ENCODE measurements at places on chromosomes 12 and 14.

- no peak for DNase-seq
Observed at GRCh38 chr12:42024495-42024830, 120.2 kb downstream of the GXYLT1 start.

DNA sequence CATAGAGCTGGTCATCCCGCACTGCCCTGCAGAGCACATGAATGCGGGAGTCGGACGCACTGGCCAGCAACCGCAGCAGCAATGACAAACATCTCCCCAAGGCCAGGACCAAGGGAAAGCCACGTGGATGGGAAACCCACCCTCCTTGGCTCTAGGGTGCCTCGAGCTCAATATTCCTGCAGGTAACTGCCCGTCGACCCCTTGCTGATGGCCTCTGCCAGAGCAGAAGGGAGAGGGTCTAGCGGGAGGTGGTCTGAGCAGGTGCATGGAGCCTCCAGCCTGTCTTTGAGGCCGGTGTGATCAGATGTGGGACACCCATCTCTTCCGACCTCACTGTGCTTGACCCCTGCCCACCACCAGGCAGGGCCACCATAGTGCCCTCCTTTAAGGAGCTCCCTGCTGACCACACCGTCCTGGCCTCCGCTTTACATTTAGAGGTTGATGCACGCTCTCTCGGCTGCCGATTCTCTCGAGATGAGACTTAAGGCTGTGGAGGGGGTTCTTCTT, 89.7 kb downstream of the PIWIL1 start:
- DNase-seq: no peak

- DNase-seq: no peak
Observed at GRCh38 chr12:76997011-76997780, 68.2 kb downstream of the E2F7 start.

DNA sequence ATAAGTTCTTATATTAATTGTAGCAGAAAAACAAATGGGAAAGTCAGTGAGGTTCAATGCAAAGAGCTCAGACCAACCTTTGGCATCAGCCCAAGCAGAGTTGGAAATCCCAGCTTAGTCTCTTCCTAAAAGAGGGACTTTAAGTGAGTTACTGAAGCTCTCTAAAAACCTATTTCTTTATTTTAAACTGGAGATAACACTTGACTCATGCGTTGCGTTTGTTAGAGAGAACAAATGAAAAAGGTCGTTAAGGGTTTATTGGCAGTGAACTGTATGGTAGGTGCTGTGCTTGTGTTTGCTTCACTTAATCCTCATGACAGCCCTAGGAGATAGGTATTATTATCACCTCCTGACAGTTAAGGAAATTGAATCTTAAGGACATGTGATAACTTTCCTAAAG, 396.5 kb downstream of the RAD51B start:
- DNase-seq: no peak

GRCh38 chr12:100359822-100360221, 2.9 kb downstream of the SLC17A8 start:
- DNase-seq: no peak

DNA sequence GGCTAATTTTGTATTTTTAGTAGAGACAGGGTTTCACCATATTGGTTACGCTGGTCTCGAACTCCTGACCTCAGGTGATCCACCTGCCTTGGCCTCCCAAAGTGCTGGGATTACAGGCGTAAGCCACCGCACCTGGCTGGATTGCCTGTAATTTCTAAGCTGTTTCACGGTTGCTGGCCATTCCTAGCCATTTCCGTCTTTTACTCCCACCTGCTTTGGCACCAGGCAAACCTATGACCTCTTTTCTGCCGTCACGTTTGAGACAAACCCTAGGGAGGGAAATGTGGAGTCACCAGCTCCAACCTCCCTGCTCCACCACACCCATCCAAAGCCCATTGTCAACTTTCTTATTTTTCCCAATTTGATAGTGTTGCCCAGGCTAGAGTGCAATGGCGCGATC, 1.2 kb downstream of the GPR132 start:
- no peak for DNase-seq

- DNase-seq: no peak
Observed at GRCh38 chr12:39779768-39780340, 160.3 kb upstream of the ABCD2 start.

DNA sequence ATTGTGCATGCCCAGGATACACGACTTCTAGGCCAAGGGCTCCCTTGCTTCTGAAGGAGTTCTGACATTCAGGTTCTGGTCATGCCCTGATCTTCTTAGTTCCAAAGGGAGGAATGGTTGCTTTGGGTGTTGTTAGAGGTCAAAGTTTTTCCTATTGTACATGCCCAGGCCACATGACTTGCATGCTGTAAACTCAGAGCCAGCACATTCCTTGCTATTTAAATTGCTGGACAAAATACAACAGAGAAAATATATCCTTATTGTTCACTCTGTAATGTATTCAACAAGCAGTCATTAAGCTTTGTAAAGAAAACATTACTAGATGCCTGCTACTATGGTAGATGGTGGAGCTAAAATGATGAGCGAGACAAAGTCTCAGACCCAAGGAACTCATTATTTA, 71.2 kb upstream of the COCH start:
- DNase-seq: no peak

DNA sequence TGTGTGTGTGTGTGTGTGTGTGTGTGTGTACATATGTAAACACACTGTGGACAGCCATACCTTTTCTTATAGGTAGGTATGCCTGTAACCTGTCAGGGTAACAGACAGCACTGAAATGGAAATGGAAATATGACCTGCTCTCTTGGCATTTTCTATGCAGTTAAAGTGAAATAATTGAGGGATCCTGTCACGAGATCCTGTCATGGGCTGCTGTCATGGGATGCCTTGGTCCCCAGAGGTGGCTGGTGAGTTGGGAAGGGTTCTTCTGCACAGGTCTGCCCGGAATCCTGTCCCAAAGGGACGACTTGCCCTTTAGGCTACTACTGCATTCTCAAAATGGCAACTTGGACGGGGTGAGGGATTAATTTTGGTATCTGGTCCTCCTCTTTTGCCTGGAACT, 47.3 kb downstream of the ELK3 start:
- DNase-seq: no peak

GRCh38 chr12:122862872-122863701, 27.8 kb downstream of the HIP1R start:
- no peak for DNase-seq

- DNase-seq: no peak
Observed at GRCh38 chr12:122326586-122326985, 60.3 kb upstream of the VPS33A start.

DNA sequence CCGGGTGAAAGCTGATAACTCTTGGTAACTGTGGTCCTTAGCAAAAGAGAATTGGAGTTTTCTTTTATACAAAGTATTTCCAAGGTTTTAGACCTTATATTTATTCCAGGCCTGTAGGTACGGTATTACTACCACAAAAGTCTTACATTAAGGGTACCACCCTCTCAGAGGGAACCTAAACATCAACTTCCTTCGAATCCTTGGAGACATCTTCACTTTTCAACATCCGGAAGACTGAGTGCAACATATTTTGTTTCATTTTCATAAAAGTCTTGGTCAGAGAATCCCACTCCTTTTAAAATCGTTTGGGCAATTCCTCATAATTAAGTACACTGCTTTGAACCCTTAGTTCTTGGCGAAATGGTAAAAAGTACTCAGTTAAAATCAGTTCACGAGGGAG, 1.2 kb downstream of the CNOT2 start:
- no peak for DNase-seq

DNA sequence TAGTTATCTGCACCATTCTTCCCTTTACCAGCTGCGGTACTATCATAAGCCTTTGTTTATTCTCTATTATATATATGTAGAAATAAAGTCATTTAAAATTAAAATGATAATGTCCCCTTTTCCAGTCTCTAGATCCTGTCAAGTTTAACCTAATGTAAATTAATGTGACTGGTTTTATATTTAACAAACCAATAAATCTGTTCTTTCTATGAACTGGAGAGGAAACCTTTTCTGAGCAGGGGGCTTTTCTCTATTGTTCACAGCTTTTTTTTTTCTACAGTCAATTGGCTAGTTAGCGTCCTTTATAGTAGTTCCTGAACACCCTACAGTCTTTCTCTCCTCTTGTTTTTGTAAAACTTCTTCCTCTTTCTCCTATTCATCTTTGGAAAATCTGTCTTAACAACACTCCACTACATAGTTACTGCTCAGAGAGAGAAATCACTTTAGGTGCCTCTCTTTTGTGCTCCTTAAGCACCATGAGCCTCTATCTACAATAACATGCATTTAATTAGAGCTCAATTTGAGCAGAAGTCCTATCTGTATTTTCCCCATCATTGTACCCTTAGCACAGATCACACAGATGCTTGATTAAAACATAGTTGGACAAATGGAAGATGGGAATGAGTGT, 332.6 kb upstream of the SYT1 start:
- no peak for DNase-seq

GRCh38 chr12:52333321-52333720, 12.1 kb upstream of the KRT83 start:
- DNase-seq: no peak

DNA sequence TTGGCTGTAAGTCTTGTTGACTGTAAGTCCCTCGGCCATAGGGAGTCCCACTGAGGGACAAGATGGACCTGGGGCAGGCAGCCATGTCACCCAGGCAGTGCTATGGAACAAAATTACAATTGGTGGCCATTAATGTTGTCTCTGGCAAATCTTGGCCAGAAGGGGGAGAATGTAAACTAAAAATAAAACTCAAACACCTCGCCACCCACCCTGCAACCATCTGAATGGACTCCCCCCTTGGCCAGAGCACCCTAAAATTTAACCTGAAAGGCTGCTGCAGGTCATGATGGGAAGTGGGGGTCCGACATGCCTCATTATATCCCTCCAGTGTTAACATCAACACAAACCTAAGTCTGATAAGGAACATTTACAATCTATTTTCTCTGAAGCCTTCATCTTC, 8.2 kb downstream of the SLC22A17 start:
- DNase-seq: no peak

DNA sequence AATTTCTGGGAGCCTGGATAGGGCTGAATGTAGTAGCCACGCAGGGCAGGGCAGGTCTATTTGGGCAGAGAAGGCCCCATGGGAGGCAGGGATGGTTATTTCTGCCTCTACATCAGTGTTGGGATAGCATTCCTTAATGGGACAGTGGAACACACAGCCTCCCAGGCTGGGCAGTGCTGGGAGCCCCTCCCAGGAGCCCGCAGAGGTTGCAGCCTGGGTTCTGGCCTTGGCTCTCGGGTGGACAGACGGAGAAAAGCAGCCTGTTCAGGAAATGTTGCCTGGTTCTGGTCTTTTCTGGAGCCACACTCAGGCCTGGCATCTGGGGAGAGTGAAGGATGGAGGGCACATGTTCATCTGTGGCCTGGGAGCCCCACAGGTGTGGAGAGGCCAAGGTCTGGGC, 479 bp upstream of the NOS1 start:
- DNase-seq: no peak

- no peak for DNase-seq
Observed at GRCh38 chr12:120767071-120768024, 41.7 kb downstream of the ACADS start.

DNA sequence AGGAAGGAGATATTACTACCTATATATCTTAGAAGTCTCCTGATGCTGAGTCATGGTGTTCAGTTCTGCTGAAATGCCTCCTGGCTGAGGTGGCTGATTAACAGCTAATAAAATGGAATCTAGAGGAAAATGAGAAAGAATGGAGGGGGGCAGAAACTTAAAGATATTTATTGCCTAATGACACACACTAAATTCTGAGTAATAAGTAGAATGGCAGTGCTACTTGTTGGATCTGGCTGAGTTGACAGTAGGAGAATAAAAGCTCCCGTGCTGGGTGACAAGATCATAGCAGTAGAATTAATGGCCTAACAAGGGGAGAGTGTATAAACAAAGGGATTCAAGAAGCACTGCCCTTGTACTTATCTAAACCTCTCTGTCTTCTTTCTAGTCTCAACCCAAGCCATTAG, 137.5 kb downstream of the CNTN1 start:
- no peak for DNase-seq

- DNase-seq: peak; percentile 49
Observed at GRCh38 chr12:120110550-120111501, 5.7 kb downstream of the RAB35 start.

DNA sequence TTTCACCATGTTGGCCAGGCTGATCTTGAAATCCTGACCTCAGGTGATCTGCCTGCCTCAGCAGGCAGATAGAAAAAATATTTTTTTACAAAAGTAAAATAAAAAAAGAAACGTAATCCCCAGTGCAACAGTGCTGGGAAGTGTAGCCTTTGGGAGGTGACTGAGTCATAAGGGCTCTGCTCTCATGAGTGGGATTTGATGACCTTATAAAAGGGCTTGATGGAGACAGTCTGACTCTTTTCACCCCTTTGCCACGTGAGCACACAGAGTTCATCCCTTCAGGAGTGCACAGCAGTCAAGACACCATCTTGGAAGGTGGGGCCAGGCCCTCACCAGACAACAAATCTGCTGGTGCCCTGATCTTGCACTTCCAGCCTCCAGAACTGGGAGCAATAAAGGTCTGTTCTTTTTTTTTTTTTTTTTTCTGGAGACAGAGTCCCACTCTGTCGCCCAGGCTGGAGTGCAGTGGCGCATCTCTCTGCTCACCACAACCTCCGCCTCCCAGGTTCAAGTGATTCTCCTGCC, 24.7 kb upstream of the DYNC1H1 start:
- DNase-seq: no peak

DNA sequence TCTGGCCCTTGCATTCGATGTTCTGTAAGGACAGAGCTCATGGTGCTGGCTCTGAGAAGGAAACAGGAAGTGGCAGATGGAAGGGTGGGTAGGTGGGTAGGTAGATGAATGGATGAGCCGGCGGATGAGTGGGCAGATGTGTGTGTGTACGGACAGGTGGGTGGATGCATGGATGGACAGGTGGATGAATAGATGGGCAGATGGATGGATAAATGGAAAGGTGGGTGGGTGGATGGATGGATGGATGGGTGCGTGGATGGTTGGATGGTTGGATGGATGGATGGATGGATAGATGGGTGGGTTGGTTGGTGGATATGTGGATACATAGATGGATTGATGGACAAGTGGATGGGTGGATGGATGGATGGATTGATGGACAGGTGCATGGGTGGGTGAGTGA, 27.6 kb upstream of the PPP1R13B start:
- DNase-seq: no peak

- DNase-seq: peak; percentile 34
Observed at GRCh38 chr14:102525219-102525928, 15.8 kb upstream of the ANKRD9 start.

DNA sequence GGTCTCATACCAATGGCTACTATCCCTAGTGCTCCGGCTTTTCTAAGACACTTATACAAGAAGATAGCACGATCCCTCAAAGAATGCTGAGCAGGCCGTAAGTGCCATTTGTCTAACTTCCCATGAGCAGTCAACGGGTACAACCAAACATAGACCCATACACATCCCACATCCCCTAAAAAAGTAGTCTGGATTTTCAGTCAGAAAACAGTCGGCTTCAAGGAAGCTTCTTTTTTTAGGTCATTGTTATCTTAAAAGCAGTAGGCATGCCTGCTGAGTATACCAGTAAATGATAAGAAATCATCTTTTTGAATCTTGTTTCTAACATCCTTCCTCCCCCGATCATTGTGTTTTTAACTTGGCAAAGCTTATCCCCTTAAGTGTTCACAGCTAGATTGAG, 19.8 kb downstream of the OSBPL8 start:
- DNase-seq: no peak

- no peak for DNase-seq
Observed at GRCh38 chr14:74474376-74474775, 18.7 kb downstream of the NPC2 start.

- peak; percentile 80 for DNase-seq
Observed at GRCh38 chr12:55929306-55929791, 1.6 kb upstream of the DGKA start.

- DNase-seq: no peak
Observed at GRCh38 chr12:24746006-24746671, 202.8 kb downstream of the BCAT1 start.
